NCI-H1105 treated with DMSO at 0.1 percent for 48 hours (cell line): ENCODE measurements at places on chromosomes 6 and 20.

GRCh38 chr20:40317156-40317790, 371.8 kb downstream of the MAFB start:
- DNase-seq = no peak

GRCh38 chr6:138769102-138769676, 4.4 kb upstream of the CCDC28A start:
- no peak for DNase-seq

- no peak for DNase-seq
Observed at GRCh38 chr6:109237077-109237985, 142.0 kb downstream of the CEP57L1 start.

DNA sequence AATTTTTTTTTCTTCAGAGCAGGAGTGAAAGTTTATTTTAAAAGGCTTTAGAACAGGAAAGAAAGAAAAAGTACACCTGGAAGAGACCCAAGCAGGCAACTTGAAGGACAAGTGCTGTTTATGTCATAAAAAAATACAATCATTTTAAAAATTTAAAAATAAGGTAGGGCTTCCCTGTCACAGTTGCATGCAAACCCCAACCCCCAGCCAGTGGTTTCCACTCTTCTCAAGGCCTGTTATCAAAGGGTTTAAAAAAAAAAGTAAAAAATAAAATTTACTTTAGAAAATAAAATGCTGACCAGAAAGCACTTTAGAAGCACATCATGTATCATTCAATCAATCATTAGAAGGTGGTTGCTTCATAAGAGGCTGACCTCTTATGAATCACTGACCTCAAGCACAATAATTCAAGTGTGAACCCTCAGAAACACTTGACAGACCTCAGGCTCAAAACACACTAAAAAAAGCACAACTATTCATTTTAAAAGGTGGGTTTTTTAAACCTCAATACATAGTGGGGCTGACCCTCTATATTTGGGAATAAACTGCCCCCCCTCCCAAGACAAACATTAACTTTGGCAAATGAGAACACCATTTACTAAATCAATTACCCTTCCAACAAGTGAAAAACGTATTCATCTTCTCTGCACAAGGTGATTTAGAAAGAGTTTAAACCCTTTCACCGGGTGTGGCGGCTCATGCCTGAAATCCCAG, 15.6 kb downstream of the ILRUN start:
- no peak for DNase-seq

DNA sequence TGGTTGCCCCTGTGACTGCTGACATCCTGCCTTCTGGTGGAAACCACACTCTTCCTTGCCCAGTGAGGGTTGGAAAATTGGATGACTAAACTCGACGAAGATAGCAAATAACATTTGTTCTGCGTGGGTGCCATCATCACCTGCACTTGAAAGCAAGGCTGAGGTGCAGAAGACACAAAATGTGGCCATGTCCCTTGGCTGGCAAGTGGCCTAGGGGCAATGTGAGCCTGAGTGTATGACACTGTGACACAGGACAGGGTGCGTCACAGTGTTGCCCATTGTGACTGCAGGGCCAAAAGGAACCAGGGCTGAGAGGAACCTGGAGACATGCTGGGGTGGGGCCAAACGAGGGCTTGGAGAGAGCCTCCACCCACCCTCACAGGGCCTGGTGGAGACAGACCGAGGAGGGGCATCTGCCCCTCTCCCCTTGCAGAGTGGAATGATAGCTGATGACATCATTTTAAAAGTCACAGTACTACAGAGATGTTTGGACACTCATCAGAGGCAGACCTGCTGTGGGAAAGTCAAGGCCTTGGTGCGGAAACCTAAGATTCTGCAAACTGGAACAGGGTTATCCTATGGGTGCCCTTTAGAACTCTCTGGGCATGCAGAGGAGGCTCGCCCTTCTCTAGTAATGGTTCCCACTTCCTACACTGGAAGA, 12.8 kb upstream of the HLA-F start:
- no peak for DNase-seq

DNA sequence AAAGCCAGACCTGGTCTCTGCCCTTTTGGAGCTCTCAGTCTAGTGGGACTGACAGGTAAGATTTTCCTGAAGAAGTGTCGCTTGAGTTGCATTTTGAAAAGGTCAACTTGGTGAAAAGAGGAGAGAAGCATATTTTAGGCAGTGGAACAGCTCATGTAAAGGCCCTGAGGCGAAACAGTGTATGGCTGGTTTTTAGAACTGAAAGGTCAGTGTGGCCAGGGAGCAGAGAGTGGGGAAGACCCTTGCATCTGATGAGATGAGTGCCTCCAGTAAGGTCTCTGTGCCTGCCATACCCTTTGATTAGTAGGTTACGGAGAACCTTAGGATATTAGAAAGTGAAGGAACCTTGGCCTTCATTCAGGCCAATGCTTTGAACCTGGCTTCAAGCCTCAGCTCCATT, 55.9 kb upstream of the SAYSD1 start:
- DNase-seq = no peak

DNA sequence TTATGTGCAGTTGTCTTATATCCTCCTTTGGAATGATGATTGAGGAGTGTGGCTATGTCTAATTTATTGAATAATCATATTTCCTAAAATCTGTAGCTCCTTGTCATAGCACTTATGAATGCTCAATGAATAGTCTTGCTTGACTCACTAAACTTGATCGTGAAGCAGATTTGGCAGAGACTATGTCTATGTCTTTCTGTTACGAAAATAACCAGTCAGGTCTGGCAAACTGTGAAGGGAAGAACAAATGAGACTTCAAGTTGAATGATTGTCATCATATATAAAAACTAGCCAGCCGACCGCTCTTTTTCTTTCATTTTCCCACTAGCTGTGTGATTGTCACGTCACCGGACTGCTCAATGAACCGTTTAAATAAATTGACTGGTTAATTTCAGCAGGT, 1303.9 kb upstream of the GJE1 start:
- DNase-seq = no peak
